ENCODE measurements at places on chromosomes 6 and 20.

DNA sequence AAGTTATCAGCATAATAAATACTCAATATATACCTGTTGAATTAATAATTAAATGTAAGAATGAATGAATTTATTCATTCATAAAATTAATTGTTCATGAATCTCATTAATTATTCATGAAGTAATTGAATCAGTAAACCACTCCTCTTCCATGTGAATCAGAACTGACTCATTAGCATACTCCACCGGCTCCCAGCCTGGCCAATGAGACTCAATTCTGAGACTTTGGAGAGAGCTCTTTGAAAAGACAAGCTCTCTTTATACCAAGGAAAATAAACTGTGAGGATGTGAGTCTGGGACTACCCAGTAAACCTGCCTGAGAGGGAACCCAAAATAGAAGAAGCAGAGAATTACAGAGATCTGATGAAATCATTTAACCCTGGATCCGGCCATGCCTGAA is 8.4 kb upstream of the SLC2A10 start:
- DNase-seq: no peak

DNA sequence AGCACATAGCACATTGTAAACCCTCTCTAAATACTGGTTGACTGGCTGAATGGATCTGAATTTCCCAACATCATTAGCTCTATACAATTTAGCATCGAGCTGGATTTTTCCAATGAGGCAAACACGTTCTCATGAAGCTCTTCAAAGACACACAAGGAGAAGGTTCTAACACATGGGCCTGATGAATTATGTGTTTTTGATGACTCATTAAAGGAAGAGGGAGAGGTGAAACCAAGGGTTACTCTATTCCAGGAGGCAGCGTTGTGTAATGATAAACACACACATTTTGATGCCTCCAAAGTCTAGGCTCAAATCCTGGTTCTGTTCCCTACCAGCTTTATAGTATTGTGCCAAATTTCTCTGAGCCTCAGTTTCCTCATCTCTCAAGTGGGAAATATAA is 84.3 kb downstream of the PFDN4 start:
- DNase-seq: no peak

DNA sequence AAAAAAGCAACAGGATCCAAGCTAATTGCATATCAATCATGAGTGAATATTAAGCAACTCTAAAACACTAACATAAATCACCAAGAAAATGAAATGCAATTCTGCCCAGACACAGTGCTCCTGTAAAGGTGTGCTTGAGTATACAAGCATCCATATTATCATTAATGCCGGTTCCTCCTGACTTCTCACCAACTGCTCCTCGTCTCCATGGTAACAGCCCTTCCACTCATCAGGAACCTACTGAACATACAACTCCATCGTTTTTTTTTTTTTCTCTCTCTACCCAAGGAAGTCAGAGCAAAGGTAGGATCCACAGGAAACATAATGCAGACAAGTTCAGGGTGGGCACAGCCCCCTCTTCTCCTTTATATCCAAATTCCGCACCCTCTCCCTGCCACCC is 12.4 kb downstream of the GABBR1 start:
- no peak for DNase-seq

- no peak for DNase-seq
These were observed 187.8 kb downstream of the MYLK4 start for GRCh38 chr6:2562721-2563451.

- DNase-seq: no peak
These were observed 263.5 kb downstream of the TFAP2A start for GRCh38 chr6:10151144-10151915.

- DNase-seq: no peak
These were observed 356.8 kb upstream of the AGPAT4 start for GRCh38 chr6:161630674-161631073.

GRCh38 chr20:53692465-53693067 is 98.9 kb upstream of the ZNF217 start:
- no peak for DNase-seq

DNA sequence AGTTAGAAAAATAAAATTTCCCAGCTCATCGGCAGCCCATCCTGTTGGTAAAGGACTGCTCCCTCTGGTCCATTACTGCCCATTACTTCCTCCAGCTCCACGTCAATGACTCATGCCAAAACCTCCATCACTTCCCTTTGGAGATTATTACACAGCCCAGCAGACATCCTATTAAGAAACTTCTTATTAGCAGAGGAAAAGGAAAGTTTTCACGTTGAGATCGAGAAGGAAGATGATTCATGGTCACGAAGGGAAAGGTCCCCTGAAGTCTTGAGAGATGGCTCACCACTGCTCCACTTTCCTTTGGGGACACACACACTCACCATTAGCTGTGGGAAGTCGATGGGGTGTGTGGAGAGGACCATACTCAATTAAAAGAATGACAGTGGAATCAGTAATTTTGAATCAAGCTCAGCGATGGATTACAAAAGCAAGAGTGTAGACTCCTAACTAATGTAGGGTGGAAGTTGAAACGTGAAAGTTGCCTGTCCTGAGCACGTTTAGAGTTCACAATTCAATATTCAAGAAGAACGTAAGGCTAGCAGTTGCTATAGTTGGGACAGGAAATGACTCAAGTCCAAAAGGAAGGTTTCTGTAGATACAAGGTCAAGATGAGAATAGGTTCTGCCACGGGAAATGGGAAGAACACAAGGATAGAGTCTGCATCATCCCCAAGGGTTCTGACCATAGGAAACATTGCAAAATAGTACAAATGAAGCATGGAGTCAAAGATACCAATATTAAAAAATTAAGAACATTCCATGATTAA is 21.6 kb downstream of the SASH1 start:
- DNase-seq: no peak

GRCh38 chr6:41162687-41163418 is at the start of gene TREM2:
Gene TREM2 (minus strand): TSS chr6:41163116. CDS start chr6:41163082, 34 bp downstream.
- DNase-seq: no peak

GRCh38 chr20:709423-709822 is 33.8 kb upstream of the SCRT2 start:
- DNase-seq: no peak

- no peak for DNase-seq
These were observed 45.1 kb upstream of the DSP start for GRCh38 chr6:7496266-7496875.

DNA sequence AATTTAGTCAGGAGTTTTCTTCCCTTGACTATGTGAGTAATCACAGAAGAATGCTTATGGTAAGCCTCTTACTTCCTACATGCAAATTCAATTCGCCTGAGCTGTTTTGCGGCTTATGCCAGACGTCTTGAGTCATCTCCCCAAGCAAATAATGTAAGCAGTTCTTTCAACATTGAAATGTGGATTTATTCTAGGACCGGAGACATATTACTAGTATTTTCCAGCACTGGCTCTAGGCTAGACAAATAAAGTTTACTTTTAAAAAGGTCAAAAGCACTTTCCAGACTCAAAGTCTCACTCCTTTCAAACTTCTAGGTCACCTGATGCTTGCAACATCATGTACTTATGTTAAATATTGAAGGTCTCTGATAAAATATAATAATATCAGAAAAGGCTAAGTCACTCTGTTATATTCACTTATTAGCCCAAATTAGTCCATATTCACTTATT is 38.1 kb upstream of the NOX3 start:
- DNase-seq: no peak

DNA sequence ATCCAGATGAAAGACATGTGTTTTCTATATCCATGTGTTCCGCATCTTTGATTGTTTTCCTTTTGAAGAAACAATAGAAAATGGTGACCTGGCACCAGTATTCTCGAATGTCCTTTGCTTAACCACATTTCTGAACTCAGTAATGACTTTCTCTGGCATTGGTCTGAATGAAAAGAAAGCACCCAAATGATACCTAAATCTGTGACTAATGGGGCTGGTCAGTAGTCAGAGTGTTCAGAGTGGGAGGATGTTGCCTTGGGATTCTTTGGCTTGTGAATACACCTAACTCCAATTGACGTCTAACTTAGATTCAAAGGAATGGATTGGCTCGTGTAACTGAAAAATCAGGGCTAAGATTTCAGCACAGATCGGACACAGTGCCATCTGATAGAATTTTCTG is 27.1 kb downstream of the PARD6B start:
- DNase-seq: no peak

DNA sequence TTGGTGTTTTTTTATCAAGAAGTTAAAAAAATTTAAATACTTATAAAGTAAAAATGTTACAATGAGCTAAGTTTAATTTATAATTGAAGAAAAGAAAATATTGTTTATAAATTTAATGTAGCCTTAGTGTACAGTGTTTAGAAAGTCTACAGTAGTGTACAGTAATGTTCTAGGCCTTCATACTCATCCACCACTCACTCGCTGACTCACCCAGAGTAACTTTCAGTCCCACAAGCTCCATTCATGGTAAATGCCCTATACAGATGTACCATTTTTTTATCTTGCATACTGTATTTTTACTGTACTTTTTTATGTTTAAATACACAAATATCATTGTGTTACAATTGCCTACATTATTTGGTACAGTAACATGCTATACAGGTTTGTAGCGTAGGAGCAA is 26.0 kb downstream of the HTR1E start:
- no peak for DNase-seq

DNA sequence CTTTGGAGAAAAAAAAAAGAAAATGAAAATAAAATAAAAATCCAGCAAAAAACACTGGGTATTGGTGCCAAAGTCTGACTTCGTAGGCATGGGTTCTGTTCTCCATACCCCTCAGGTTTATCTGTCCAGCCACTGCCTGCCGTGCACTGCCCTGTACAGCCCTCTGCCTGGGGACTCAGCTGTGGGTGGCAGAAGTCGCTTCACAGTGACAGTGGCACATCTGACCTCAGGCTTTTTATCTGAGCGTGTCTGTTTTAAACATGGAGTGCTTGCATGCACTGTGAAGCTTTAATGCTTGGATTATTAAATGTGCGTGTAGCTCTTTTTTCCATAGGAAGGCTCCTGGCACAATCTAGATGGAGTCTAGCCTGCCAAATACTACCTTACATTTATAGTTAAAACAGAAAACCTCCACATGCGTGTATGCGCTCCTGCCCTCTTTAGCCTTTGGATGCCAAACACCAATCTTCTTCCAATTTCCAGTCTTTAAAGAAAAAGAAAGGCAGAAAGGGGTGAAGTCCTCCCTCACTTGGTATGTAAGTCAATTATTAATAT is 375.5 kb downstream of the UTRN start:
- DNase-seq: no peak

GRCh38 chr6:79463621-79464050 is 73.6 kb downstream of the LCA5 start:
- DNase-seq: no peak

GRCh38 chr20:42193119-42193518 is 574.9 kb upstream of the CHD6 start:
- no peak for DNase-seq

- peak; percentile 42 for DNase-seq
These were observed 129.9 kb downstream of the HFE start for GRCh38 chr6:26216886-26217713.

DNA sequence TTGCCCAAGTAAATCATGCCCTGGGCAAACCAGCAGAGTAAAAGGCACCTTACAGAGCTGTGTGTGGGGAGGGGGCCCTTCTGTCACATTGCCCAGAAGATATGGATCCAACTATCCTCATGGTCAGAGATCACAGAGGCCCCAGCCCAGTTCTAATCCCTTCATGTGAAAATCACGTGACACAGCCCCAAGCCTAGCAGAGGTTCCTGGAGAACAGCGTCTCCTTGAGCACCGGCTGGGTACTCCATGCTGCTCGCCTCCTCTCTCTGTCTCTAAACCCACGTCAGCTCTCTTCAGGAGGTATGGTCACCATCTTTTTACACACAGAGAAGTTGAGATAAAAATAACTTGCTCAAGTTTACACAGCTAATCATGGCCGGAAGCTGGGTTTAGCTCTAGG is 230.2 kb downstream of the ANKRD60 start:
- no peak for DNase-seq

GRCh38 chr6:51868591-51869355 is 218.6 kb downstream of the PKHD1 start:
- DNase-seq: no peak

DNA sequence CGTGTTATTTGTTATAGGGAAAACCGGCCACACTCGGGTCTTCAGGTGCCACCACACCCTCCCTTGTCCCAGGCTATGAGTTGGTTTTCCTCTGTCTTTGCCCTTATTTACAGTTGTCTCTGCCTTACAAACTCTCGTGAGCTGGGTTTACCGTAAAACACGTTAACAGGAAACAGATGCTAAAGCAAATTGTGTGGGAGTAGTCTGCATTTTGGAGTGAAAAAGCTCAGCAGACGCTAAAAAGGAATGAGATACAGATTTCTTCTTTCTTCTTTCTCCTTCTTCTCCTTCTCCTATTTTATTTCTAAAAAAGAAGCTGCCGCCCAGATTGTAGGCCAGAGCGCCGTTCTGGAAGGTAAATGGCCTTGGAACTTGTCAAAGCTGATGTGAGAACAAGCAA is 51.9 kb downstream of the APCDD1L start:
- DNase-seq: no peak

DNA sequence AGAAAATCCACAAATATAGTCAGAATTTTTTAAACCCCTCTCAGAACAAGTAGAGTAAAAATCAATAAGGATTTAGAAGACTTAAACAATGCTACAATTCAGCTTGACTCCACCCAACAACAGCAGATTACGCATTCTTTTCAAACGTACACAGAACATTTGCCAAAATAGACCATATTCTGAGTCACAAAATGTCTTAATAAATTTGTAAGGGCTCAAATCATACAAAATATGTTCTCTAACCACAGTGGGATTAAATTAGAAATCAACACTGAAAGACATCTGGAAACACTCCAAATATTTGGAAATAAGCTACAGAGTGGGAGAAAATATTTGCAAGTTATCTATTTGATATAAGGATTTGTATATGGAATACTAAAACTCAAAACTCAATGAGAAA is 164.2 kb upstream of the AKAP12 start:
- no peak for DNase-seq

- DNase-seq: no peak
These were observed 236.2 kb upstream of the PREP start for GRCh38 chr6:105639124-105639523.

DNA sequence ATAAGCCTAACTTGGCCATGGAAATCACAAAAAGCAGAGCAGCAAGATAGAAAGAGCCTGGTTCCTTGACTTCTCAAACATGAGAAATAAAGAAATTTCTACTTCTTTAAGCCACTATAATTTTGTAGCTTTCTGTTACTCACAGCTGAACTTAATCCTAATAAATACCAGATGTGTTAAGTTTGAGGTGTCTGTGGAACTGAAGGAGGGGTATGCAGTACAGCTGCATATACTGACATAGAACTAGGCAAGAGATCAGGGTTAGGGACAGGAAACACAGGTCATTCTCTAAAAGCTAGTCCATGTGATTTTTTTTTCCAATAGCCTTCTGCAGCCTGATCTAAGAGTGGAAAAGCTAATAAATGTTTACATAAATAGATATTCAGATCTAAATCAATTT is 123.9 kb downstream of the COL12A1 start:
- no peak for DNase-seq
